Stimulated activated effector memory CD8-positive, alpha-beta T cell treated with anti-CD3 and anti-CD28 coated beads, Interleukin-12 subunit alpha, Interleukin-12 subunit beta, amount 100 ng/mL, for 72 hours (primary cell): ENCODE measurements at places on chromosomes 2 and 18.
A peak's percentile ranks its signal among the peaks of the same experiment; 100 is the strongest.

GRCh38 chr18:55688030-55688429 is 100.0 kb upstream of the TCF4 start:
- DNase-seq, result no peak

- no peak for DNase-seq
Measured at GRCh38 chr2:112831946-112832840, 4.4 kb downstream of the IL1B start.

- DNase-seq, result no peak
Measured at GRCh38 chr2:154370873-154371272, 327.6 kb upstream of the KCNJ3 start.

DNA sequence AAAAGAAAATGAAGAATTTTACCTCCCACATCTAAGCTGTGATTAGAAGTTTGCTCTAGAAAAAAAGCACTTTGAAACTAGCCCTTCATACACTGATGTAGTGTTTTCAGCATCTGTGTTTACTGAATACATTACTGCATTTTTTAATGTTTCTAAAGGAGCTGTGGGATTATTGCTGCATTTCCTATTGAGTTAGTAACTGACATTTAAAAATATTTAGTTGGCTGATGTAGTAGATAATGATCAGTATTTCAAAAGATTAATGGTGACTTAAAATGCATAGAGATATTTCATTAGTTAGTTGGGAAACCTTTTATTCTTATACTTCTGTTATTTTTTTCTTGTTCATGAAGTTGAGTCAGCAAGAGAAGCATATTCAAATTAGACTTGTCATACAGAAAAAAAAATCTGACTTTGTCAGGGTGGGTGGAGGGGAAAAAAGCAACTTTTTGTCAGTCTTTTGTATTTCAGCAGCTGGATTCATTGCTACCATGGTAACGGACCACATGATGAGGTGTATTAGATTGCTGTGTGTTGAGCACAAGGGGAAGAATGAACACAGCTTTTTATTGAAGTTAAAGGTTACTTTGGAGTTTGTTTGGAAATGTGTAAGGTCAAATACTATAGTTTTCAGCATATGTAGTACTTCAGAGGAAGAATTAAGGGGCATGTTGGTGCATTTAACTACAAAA is at the start of gene DTNA:
DTNA (plus strand) TSS at position 549 of the 692 bp plus-strand sequence. CDS start 45,679 bp downstream, outside the sequence.
- DNase-seq, result no peak

GRCh38 chr2:223219872-223220657 is 168.1 kb downstream of the KCNE4 start:
- DNase-seq, result no peak

- DNase-seq, result no peak
Measured at GRCh38 chr2:137927846-137928245, 36.4 kb upstream of the HNMT start.

GRCh38 chr2:45726188-45726587 is 74.7 kb downstream of the PRKCE start:
- no peak for DNase-seq

DNA sequence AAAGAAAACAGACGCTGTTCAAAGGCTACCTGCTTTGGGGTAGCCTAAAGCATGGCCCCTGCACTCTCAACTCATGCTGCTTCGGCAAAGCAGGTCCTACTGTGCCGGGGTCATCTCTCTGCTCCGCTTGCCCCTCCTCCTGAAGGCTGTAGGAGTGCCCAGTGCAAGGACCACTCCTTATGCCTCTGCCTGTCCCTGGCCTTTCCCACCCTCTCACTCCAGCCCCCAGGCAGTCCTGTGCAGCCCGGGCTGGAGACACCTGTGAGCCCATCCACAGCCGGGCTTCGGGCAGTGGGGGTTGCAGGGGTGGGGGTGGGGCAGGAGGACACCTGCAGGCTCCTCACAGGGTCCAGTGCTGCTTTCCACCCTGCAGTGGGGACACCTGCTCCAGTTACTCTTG is 69.1 kb downstream of the ACKR3 start:
- no peak for DNase-seq

GRCh38 chr2:27123302-27124150 is at the start of gene ABHD1:
Gene ABHD1 (plus strand): TSS chr2:27123815. CDS start chr2:27123949, 134 bp downstream.
- DNase-seq, result peak; percentile 82

- no peak for DNase-seq
Measured at GRCh38 chr2:238922435-238922834, 74.5 kb downstream of the TWIST2 start.

DNA sequence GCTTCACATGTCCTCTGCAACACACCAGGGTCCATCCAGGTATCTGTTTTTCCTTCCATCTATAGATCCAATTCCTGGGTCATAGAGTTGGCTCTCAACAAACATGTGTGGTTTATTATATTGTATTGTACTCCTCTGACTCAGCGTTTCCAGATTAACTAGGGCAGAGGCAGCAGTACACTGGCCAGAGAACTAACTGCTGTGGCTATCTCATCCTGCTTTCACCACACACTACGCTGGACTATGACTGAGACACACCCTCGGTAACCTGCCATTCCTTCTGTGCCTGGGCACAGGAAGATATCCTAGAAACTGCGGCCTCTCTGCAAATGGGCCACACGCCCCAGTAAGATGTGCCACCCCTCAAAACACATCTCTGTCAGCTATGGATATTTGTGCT is 159.8 kb upstream of the STK17B start:
- no peak for DNase-seq

- DNase-seq, result no peak
Measured at GRCh38 chr2:19675003-19675629, 226.7 kb downstream of the TTC32 start.

DNA sequence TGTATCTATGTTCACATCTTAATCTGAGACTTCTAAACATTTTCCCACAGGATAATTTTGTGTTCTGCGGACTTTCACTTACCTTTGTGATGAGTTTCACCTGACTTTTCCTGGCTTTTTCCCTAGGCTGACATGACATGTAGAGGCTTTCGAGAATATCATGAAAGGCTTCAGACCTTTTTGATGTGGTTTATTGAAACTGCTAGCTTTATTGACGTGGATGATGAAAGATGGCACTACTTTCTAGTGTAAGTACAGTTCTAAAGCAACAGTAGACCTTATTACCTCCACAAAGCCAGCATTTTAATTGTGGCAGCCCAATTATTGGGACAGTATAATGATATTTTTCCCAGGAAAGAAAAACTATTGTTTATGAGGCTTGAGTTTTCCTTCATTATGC is 34.1 kb upstream of the METAP1D start:
- DNase-seq, result no peak

DNA sequence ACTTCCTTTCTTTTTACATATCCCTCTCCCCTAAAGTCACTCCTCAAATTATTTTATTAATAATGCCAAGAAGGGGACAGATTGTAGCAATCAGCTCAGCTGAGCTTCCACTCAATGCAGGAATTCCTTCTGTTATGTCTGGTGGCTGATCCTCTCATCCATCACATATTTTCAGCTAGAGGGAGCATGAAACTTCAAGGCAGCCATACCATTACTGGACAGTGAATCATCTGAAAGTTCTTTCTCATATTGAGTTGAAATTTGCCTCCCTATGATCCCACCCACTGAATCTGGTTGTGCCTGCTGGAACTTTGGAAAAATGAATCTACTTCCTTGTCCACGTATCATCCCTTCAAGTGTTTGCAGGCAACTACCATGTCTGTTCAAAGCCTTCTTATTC is 11.2 kb downstream of the ZNF385B start:
- no peak for DNase-seq

GRCh38 chr2:173230181-173230580 is 124.5 kb upstream of the CDCA7 start:
- DNase-seq, result no peak

DNA sequence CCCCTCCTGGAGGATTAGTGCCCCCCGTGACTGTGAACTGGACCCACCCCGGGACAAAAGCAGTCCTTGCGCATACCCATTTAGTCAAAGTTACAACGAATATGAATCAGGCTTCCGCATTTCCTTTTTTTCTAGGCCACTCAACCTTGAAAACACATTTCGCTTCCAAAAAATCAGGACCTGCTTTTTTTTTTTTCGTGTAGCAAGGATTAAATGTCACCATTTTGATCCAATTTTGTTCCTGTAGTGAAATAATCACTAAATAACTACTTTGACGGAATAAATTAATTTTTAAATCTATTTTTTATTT is 464 bp upstream of the FTCDNL1 start:
- no peak for DNase-seq

GRCh38 chr2:105744909-105745853 is at the start of gene NCK2:
Gene NCK2 (plus strand): TSS chr2:105744912. CDS start chr2:105855064, 110,152 bp downstream.
- DNase-seq, result no peak

- DNase-seq, result no peak
Measured at GRCh38 chr18:3919396-3920061, 469.6 kb downstream of the TGIF1 start.

DNA sequence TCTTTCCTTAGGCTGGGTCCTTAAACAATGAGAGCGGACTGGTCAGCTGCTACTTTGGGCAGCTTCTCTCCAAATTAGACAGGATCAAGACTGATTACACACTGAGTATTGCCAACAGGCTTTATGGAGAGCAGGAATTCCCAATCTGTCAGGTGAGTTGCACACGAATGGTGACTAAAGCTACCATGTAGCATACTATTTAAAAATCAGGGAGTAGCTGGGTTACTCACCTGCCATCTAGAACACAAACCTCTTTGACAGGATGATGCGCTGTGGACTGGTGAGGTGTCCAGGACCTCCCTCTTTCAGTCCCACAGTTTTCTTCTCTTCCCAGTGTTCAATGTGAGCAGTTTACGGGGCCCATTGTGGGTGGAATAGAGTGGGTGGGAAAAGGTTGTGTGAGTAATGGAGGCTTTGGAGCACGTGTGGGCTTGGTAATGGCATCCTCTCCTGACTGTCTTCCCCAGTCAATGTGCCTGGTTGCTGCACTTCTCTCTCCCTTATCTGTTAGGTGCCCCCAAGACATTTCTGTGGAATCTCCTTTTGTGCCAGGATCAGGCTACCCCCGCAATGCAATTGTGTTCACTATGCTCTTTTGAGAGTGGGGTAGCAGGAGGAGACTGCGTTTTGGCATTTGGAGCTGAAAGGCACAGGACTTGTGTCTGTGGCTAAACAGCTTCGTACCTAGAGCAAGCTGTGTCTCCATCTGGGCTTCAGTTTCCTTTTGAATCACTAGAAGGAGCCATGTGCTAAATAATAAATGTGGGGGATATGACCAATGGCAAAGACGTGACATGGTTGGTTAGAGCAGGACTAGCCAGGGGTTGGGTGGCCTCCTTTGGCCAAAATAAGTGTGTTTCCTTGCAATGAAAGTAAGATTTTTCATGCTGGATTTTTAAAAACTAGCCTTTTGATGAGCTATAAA is 17.7 kb downstream of the SERPINB12 start:
- no peak for DNase-seq

DNA sequence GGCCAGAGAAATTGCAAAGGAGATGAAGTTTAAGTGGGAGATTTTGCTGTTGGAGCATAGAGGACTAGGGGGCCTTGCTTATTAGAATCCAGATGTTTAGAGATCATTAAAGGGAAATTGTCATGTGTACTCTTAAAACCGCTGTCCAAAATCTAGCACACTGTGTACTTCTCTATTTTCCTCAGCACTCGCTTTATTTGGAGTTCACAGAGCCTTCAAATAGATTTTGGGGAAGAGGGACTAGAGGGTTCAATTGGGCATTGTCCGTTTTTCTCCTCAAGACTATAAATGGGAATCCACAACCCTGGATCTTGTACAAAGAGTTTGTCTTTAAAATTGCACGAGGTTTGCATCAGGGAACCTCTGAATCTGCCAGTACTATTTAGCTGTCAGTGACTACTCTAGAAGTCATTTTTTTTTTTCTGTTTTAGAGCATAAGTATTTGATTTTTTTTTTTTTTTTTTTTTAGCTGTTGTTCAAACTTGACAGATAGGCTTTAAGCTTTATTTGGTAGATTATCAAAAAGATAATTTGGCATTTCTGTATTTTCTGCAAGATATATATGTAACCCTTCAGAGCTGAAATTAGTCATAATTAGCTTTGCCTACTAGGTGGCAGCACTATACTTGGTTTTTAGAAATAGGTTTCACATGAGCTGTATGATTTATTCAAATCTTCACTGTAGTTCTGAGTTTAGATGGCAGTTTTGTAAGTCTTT is 14.2 kb downstream of the PMS1 start:
- DNase-seq, result no peak

DNA sequence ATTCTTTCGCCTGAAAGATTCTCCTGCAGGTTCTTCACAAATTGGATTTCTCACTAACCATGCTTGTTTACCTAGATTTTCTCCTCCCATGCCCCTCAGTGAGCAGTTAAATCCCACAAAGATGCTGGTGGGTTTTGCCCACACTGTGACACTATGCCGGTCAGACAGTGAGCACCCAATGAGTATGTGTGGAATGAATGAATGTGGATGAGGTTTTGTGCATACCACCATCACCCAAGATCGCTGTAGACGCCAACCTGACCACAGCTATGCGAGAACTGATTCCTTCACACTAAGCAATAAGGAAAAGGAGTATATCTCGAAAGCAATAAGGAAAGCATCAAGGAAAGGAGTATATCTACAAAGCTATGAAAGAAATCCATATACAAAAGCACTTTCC is 116.7 kb downstream of the PID1 start:
- DNase-seq, result no peak
